Activated T-helper 2 cell treated with anti-CD3 and anti-CD28 coated beads, Interferon-gamma antibody, Interleukin-2, Interleukin-4, amounts not matched to agents 10 μg/mL and 5 μg/mL and 100 μg/mL, durations not matched to agents 14 hours and 24 hours and 36 hours (primary cell): ENCODE measurements at places on chromosomes 7 and 10. TPM values are rescaled to one million over a fixed set of nuclear protein-coding genes. Genes with fewer than 3 reads are reported as not detected.

The HILPDA gene
- total RNA-seq, result 406 and 416 TPM in 2 replicates

The PRPS1L1 gene
- total RNA-seq, result not detected in 2 replicates

DNA sequence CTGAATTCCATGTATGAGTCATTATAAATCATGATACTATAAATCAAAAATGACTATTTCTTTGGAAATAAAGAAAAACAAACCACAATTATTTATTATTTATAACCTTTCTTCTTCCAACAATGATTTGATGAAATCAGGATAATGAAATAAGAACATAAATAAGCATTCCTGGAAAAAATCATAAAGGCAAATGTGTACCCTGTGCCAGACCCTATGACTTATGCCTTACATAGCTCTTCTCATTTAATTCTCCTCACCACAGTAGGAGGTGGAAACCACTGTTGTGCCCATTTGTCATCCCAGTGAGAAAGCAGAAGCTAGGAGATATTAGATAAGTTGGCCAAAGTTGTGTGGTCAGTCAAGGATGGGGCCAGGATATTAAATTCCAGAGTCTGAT lies 255.1 kb downstream of the DOCK4 start:
- no peak for DNase-seq
- no peak overlapping the region for H3K27ac ChIP-seq
- no peaks in the 10 kb centered on the region for H3K27me3 ChIP-seq
- H3K4me3 ChIP-seq, result no peak overlapping the region

GRCh38 chr7:56023500-56023899 lies 27.7 kb downstream of the PSPH start:
- H3K36me3 ChIP-seq, result peaks cover 20% of the 10 kb centered on the region
- H3K27ac ChIP-seq, result no peak overlapping the region
- no peak for DNase-seq
- no peaks in the 10 kb centered on the region for H3K27me3 ChIP-seq
- H3K4me3 ChIP-seq, result no peak overlapping the region
- H3K4me1 ChIP-seq, result peaks cover 2% of the 10 kb centered on the region

- no peak overlapping the region for H3K27ac ChIP-seq
- H3K36me3 ChIP-seq, result no peaks in the 10 kb centered on the region
- DNase-seq, result no peak
- no peak overlapping the region for H3K4me3 ChIP-seq
- peaks cover 28% of the 10 kb centered on the region for H3K4me1 ChIP-seq
Observed at GRCh38 chr10:22005763-22006162, 2.2 kb upstream of the DNAJC1 start.
